Fibroblast of skin of left biceps (primary cell): ENCODE measurements at places on chromosomes 13 and 19.

DNA sequence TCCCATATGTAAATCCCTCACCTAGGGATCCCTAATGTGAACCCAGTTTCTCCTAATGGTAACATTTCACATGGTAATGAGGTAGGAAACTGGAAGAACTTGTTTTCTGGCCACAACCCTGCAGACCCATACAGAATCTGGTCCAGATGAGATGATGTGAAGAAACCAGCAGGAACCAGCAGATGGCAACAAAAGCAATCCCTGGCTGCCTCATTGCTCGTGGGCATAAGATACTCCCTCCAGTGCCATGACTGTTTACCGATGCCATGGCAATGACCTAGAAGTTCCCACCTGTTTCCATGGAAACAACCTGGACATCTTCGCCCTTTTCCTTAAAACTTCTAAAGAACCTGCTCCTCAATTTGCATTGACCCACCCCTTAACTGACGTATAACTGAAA lies 1.4 kb upstream of the CD209 start:
- DNase-seq = no peak

DNA sequence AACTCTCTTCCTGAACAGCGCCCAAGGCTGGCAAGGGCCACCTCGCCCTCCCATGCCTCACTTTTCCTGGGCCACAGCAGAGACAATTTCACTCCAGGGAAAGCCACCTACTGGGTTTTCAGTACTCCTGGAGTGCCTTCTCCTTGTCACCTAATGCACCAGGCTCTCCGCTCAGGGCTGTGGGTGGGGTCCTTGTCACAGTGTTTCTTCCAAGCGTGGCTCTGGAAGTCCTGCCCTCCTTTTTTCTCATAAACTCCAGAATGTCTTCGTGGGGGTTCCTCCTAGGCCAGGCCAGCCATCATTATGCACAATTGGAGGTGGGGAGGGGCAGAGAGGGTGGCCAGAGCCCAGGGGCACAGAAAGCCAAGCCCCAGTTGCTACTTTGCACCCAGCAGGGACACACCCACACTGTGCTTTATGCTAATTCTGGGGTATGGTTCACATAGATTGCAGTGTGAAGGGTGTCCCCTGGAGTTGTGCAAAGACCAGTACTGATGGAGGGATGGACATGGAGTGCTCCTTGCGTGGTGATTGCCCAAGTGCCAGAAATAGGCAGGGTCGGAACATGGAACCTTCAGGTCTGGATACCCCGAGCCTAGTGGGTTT lies 78.8 kb downstream of the CHST8 start:
- no peak for DNase-seq

GRCh38 chr13:70809588-70809987 lies 701.3 kb upstream of the KLHL1 start:
- no peak for DNase-seq

DNA sequence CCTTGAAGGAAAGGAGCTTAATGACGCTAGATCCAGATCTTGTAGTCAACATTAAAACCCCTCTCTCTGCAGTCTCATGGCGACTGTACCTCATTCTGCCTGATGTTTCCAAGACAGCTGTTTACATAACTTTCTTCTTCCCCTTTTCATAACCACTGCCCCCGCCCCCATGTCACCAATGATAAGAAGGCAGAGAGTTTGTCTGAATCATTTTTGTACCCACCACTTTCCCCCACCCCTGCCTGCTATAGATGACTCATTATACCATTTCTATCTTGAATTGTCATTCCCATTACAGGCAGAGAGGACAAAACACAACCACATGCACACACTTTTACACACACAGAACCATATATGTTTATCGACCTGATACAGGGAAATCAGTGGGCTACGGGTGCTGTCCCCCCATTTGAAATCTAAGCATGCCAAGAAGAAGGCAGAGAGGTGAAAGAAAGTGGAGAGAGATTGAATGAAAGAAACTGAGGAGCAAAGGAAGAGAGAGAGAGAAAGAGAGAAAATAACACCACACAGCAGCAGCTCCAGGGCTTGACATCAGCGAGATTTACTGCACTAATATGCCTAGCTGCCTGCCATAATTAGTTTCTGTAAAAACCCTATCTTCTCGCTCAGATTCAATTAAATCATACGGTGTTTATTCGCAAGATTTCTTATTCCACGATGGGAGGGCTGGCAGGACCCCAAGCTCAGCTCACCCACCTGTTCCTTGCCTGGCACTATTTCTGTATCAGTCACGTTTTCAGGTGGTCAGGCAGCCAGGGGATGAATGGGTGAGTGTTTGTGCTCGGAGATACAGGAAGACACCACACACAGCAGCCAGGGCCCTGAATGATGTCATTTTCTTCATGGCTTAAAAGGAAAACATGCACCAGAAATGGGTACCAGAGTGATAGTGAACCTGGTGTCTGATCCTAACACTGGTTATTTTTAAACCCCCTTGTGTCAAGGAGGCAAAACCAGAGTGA lies 114.3 kb upstream of the SERP2 start:
- DNase-seq = no peak

DNA sequence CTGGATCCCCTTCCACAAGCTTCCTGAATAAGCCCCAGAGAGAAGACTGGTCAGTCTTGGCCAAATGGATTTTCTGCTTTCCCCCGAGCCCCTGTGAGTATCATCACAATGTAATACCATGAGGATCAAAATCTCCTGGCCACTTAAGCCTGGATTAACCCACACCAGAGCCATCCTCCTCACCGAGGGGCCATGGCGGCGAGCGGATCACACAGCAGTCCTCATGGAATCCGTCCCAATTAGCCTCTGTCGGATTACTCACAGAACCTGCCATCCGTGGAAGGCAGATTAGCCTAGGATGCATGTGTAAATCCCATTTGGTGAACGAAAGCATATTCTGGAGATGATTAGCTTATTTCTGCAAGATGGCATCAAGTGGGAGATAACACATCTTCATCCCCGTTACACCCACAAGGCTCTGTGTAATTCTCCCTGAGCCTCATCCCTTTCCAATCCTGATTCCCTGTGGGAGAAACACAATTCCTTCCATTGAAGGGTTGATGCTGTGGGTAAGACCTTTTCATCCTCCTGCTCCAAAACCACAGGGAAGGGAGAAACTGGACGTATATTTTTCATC lies 42.5 kb downstream of the GNG7 start:
- no peak for DNase-seq

DNA sequence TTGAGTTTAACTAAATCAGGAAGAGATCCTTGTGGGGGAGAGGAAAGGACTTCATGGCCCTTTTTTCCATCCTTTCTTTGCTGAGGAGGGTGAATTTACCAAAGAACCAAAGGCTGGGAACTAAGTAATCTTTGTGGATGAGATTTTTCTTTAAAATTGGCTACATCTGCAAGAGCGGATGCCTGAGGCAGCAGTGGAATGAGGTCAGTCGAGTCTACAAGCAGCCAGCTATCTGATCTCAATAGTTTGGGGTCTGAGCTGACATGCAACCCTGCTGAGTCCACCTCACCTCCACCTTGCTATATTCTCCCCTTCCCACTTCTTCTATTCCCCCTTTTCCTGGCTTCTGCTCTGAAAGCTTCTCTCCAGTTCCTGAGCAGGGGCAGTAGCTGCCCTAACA lies 3.6 kb upstream of the DNAJC15 start:
- DNase-seq = no peak

DNA sequence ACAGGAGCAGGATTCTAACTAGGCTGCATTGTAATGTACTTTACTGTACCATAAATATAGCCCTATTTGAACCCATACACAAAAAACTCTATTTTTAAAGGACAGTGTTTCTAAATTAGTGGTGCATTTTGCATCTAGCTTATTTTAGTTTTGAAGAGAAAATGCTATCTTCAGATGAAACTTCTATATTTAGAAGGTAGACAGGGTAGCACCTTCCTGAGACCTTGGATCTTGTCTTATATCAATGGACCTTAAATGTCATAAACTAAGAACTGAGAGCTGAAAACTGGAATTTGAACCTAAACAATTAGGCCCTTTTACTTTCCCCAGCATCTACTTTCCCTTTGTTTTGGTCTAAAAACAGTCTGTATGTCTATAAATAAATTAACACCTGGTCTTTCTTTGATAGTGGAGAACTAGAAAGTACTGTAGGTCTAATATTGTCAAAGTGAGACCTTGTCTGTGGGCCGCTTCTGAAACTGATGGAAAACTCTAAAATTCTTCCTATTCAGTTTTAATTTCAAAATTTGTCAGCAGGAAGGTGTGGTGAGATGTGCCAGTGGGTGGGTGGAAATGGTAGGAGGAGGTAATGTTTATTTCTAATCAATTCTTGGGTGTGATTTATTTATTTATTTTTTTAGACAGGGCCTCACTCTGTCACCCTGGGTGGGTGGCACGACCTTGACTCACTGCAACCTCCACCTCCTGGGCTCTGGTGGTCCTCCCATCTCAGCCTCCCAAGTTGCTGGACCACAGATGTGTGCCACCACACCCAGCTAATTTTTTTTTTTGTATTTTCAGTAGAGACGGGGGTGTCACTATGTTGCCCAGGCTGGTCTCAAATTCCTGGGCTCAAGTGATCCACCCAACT lies 10.1 kb downstream of the COG3 start:
- no peak for DNase-seq

- no peak for DNase-seq
Measured at GRCh38 chr19:19538785-19539166, 711 bp downstream of the CILP2 start.

- DNase-seq = no peak
Measured at GRCh38 chr13:111484959-111485358, 164.5 kb downstream of the TEX29 start.

DNA sequence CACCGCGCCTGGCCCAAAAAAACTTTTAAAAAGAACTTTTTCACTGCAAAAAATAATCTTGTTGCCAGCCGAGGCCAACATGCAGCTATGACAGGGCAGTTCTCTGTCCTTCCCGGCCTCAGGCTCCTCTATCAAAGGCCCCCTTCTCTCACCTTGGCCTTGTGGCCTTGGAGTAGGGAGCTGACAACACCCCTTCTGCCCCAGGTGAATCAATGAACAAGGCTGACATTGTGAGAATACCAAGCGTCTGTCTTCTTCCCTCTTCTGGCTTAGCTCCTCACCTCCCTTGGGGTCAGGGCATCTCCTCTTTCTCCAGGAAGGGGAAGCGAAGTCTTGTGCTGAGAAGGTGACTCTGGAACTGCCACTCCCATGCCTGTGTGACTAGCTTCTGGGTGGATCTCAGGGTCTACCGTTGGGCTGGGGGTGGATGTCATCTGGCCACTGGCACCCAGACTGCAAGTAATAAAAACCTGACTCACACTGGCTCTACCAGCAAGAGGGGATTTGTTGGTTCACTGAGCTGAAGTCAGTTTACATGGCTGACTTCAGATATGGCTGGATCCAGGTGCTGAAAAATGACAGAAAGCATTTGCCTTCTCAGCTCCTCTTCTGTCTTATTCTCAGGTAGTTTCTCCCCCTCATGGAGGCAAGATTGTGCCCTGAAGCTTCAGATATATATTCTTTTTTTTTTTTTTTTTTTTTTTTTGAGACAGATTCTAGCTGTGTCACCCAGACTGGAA lies 6.3 kb downstream of the C19orf38 start:
- DNase-seq = no peak

- no peak for DNase-seq
Measured at GRCh38 chr13:109160887-109161669, 531.7 kb downstream of the MYO16 start.

GRCh38 chr13:30652746-30653386 lies 35.1 kb downstream of the USPL1 start:
- no peak for DNase-seq

DNA sequence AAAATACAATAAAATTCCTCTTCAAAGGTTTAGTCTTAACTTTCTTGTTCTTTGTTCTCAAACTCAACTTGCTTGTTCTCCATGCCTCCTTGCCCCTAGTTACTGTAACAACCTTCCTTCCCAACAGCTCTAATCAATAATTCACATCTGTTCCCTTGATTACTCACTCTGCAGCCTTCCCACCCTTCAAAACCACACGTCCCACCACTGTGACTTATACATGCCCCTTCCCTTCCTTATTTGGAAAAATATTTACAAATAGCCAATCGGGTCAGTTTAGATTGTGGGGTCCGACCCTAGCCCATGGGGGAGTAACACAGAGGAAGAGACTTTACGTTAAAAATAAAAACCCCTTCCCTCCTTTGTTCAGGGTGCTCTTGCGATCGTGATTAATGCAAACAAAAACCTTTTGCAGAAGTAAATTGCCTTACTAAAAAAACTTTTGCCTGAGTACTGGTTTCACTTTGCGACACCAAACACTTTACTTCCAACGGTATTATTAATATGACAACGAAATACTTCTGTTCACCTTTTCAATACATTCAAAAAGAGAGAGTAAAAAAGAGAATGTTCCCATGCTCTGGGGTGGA lies 512 bp upstream of the ZNF93 start:
- peak; percentile 77 for DNase-seq

DNA sequence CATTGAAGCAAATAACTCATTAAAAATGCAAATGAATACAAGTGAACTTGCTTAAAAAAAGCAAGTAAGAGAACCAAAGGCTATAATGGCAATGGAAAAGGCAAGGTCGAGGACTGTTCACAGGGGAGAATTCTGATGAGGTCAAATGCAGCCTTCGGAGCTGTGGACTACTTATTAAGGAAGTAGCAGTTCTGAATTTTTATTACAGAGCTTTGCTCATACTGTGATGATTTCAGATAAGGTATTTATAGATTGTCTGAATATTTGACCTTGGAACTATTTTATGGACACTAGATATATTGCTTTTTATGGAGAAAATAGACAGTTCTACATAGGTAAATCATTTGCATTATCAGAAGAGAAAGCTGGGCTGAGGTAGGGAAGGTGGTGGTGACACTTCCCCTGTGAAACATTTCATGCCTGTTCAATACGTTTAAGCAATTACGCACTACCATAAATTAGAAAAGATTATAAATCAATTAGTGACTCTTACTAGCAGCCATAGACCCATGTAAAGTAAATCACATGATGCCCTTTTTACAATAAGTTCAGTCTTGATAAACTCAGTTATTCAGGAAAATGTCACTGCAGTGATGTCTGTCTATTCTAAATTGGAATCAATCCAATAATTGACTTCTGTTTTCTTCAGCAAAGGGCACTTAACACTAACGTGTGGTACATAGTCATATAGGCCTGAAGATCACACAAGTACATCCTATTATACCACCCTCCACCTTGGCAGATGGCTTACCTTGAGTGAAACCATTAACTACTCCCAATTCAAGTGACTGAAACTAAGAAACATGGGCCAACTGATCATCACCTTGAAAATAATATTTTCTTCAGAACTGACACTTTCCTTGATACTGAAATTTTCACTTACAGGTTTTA lies 260.0 kb downstream of the KLF12 start:
- DNase-seq = no peak

DNA sequence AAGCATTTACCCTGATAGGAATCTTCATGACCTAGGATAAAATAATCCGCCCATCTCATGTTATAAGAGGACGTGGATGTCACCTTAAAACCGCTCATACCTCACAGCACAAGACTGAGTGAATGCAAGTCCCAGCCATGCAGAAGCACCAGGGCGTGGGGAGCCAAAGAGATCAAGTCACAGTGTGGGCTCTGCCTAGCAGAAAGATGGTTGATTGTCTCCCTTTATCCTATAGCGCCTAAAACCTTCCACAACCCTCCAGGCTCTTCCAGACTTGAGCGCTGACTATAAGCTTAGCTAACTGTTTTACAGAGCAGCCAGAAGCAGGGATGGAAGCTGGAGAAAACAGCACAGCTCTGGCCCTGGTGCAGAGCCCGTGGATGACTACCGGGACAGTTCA lies 6.8 kb upstream of the ANKRD10 start:
- DNase-seq = no peak
